ENCODE measurements at places on chromosomes 11 and 22.

- DNase-seq = peak; percentile 72
Observed at GRCh38 chr11:121909596-121909995, 206.4 kb downstream of the BLID start.

- DNase-seq = peak; percentile 50
Observed at GRCh38 chr11:27912916-27913315, 195.0 kb downstream of the KIF18A start.

DNA sequence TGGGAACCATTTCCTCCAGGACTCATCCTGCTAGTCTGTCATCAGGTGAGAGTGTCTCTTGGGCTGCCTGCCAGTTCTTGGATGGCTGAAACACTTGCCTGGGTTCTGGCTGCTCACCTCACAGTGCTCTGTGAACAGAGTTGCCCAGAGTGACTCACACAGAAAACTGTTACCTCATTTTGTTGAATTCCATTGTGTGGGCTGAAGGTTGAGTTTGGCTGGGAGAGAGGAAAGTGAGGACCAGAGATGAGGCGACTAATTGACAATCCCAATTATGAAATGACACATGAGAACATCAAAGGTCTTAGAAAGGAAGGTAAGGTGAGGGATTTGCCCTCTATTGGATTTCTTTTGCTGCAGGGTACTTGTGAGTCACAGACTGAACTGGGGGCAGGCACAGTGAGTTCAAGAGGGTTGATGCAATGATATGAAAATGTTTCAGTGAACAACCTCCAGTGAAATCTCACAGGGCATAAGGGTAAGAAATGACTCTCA is 20.2 kb upstream of the CALCB start:
- DNase-seq = no peak

DNA sequence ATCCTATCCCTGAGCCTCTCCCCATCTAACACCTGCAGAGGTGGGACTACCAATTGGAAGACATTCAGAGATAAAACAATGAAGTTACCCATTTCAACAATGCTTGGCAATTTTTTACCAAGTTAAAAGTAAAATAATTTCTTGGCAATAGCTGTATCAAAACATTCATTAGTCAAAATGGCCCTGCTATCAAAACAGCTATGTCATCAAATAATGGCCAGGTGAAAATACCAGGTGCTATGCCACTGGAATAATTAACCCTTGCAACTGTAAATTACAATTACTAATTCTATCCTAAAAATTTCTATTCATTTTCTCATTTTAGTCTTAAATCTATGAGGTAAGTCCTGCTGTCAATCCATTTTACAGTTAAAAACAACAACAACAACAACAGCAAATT is 43.3 kb downstream of the NOX4 start:
- DNase-seq = no peak

- no peak for DNase-seq
Observed at GRCh38 chr22:33597274-33597985, 322.8 kb downstream of the LARGE1 start.

DNA sequence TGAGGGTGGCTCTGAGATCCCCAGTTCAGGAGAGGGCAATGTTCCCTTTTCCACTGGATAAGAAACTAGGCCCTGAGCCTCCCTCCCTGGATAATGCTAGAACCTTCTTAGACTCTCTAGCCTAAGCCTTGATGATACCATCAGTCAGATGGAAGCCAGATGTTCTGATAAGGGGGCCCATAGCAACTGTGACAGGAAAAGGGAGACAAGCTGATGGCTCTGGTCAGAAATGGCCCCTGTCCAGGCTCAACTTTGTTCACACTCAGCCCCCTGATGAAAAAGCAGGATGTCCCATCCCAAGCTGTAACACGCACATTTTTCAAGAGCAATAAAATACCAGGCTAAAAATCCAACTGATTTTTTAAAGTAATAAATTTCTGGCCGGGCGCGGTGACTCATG is 7.2 kb upstream of the OAF start:
- no peak for DNase-seq

- no peak for DNase-seq
Observed at GRCh38 chr11:3047637-3048036, 9.6 kb downstream of the CARS1 start.

- no peak for DNase-seq
Observed at GRCh38 chr11:27231530-27231929, 131.5 kb downstream of the CCDC34 start.

- no peak for DNase-seq
Observed at GRCh38 chr11:119831011-119831410, 102.0 kb upstream of the NECTIN1 start.

GRCh38 chr22:36287881-36288515 is 35.1 kb downstream of the APOL1 start:
- DNase-seq = no peak

DNA sequence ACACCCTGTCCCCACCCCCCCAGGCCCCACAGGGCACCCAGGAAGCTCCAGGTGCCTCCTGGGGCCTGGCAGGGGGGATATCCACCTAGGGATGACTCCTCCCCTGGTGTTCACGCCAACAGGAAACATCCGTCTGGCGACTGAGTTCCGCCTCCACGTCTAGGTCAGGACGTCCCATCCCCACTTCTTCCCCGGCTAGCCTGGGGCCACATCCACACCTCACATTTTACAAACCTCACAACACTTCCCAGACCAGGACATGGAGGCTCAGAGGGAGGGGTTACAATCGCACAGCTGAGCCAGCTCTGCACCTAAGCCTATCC is 21.0 kb downstream of the MAFF start:
- no peak for DNase-seq

DNA sequence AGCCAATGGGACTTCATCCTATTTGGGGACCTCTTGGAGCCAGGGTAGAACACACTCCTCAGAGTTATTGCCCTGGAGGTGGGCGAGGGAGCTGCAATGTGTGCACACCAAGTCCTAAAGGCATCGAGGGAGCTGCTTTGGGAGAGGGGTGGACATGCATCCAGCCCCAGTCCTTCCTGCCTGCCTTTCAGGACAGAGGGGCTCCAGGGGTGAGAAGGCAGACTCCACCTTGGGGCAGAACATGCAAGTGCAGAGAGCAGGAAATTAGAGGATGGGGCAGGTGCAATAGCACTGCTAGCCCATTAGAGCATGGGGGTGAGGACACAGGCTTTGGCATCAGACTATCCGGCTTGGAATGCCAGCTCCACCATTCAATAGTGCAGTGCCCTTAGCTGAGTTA is 288.5 kb downstream of the OPCML start:
- DNase-seq = no peak

DNA sequence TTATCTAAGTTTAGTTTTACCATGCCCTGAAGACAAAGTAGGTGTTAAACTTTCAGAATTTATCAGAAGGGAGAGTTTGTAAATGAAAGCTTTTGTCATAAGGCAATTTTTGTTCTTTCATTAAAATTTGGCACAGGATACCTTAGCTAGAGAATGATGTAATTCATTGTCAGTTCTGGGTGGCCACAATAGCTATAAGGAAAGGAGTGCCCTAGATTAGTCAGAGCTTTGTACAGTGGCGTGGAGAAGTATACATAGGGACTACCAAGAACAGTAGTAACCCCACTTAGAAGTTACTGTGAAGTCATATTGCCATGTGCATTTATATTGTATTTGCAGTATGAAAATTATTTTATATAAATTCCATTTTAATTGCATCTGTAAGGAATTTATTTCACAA is 126.3 kb upstream of the CARD18 start:
- DNase-seq = peak; percentile 42

DNA sequence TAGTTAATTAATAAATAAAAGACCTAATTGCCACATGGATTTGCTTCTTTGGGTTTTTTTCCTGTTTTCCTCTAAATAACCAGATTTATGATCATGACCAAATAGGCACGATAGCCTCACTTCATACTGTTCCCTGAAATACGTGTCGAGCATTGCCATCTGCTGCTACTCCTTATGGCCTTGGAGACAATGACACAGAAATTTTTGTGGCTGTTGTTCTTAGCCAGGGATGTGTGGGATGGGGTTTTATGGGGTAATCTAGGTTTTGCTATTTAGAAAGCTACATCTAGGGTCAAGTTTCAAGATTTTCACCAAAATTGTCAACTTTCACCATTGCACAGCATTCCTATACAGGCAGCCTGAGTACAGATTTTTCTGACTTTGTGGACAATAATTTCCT is 145.2 kb downstream of the DBX1 start:
- no peak for DNase-seq

DNA sequence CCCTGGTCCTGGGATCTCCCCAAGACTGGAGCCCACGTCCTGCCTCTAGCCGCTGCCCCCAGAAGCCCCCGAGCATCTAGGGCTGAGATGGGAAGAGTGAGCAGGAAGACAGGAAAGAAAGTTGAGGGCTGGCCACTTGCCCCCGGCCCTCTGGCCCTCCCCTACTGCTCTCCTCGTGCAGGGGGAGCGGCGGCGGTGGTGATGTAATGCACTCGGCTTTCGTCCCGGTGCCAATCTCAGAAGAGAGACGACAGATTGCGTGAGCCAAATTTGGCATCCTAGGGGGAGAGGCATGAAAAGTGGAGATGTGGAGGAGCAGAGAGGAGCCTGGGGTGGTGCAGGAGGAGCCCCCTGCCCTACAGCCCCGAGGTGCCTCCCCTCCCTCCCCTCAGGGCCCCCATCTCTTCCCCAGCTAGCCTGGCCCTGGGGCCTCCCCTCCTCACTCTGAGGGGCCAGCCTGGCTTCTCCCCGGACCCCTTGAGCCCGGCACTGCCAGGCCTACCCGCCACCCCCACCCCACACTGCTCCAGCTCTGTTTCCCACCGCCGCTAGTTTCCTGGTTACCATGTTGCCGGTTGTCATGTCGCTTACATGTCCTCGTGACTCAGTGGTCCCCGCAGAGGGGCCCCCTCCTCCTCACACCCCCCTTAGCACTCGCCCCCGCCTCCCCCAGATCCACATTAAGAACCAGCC is 2.5 kb downstream of the KCNJ4 start:
- DNase-seq = peak; percentile 42

GRCh38 chr11:27420722-27421572 is 51.6 kb downstream of the LGR4 start:
- peak; percentile 42 for DNase-seq

DNA sequence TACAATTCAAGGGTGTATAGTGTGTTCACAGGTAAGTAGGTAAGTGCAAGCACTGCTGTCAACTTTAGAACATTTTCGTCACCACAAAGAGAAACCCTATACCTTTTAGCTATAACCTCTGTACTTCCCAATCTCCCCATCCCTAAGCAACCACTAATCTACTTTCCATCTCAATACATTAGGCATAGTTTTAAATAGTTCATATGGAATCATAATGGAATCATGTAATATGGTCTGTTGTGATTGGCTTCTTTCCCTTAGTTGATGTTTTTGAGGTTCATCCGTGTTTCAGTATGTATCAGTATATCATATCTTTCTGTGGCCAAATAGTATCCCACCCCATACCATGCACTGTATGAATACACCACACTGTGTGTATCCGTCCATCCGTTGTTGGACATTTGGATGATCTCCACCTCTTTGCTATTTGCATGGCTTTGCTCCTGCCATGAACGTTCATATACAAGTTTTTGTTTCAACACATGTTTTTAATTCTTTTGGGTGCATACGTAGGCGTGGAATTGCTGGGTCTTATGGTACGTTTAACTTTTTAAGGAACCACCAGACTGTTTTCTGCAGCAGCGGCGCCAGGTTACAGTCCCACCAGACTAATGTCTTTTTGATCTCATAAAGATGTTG is 27.7 kb upstream of the OPCML start:
- no peak for DNase-seq

DNA sequence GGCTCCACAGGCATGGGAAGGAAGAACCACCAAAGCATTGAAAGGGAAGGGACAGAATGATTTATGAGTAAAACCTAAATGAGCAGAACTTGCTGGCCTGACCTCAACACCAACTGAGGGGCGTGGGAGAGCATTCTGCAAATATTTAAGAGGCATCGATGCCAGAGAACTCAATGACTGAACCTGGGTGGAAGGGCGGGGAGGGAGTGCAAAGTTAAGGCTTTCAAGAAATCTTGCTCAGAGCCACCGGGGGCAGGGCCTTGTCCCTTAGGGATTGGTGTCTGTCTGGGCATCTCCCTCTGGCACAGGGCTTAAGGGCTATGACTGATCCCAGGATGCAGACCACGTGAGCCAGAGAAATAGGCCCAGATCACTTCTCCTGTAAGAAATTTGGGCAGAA is 137.1 kb downstream of the ADAMTS15 start:
- DNase-seq = peak; percentile 81

GRCh38 chr11:42975180-42975529 is 336.6 kb upstream of the API5 start:
- DNase-seq = no peak

DNA sequence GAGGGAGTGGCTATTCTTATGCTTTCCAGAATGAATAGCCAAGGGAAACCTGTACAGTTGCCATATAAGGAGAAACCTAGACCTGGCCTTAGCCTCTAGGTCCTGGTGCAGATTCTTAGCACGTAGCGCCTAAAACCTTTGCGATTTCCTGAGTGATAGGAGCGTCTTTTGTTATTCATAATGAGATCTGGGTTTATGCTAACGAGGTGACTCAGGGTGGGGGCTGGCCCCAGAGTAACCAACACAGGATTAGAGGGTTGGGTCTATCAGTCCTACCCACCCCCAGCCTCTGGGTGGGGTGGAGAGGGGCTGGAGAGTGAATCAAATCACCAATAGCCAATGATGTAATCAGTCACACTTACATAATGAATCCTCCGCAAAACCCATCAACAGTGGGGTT is 73.4 kb upstream of the PARVG start:
- DNase-seq = no peak

- DNase-seq = peak; percentile 89
Observed at GRCh38 chr11:99693941-99694492, 673.3 kb downstream of the CNTN5 start.

- DNase-seq = no peak
Observed at GRCh38 chr11:46662366-46662765, 38.1 kb downstream of the ARHGAP1 start.

- no peak for DNase-seq
Observed at GRCh38 chr22:48161298-48161697, 1398.8 kb downstream of the TBC1D22A start.

DNA sequence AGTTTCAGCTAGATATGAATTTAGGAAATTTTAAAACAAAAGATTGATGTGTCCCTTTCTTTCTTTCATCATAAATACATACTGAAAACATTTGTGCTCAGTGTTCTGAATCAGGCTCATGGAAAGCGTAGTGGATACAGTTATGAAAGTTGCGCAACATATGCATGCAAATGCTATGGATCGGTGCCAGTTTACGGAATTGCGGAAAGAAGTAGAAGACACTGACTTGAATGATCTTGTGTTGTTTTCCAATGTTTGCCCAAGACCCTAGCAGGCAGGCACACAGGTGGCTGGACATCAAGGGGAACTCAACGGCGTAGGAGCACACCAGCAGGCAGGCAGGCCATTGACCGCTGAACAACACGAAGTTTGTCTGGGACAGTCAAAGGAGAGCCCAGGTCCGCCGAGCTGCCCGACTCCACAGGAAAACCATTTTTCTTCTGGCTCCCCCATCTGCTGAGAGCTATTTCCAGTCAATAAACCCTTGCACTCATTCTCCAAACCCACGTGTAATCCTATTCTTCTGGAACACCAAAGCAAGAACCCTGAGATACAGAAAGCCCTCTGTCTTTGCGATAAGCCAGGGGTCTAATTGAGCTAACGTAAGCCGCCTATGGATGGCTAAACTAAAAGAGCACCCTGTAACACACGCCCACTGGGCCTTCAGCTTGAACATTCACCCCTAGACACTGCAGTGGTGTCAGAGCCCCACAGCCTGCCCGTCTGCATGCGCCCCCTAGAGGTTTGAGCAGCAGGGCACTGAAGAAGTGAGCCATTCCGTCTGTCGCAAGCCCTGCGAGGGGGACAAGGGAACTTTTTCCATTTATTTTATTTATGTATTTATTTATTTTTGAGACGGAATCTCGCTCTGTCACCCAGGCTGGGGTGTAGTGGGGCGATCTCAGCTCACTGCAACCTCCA is 7.4 kb upstream of the BIRC3 start:
- DNase-seq = no peak

- DNase-seq = peak; percentile 86
Observed at GRCh38 chr22:39634530-39635405, 64.2 kb downstream of the CACNA1I start.
